Activated CD4-positive, alpha-beta T cell treated with anti-CD3 and anti-CD28 coated beads, Interleukin-2, amount 10 ng/mL, durations not matched to agents 7 days and 5 days (primary cell): ENCODE measurements at places on chromosomes 11 and 22. TPM values are rescaled to one million over a fixed set of nuclear protein-coding genes. Genes with fewer than 3 reads are reported as not detected.

The TEX12 gene
- total RNA-seq: 0.35 TPM

The GVQW3 gene
- total RNA-seq: 5.5 TPM

GRCh38 chr11:113048820-113049768 is 87.9 kb downstream of the NCAM1 start:
- no peak for DNase-seq

GRCh38 chr11:94028436-94028835 is 7.3 kb downstream of the HEPHL1 start:
- DNase-seq: no peak

GRCh38 chr11:69425895-69426544 is 55.4 kb upstream of the LINC01488 start:
- DNase-seq: no peak

DNA sequence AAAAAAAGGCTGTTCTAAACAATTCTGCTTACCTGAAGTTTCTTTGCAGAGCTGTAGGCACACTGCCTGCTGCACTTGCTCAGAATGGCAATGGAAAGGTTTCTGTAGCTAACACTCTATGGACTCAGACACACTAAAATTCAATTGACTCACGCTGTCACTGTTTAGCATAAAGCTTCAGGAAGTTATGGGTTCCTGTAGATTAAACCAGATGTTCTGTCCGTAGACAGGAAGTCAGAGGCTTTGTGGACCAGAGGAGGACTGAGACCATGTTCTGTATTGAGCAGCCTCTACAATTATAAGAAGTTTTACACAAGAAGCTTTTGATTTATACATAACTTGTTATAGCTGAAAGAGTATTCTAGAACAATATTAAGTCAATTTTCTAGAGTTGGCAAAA is 70.4 kb downstream of the GLYATL1 start:
- no peak for DNase-seq

GRCh38 chr11:79013509-79013908 is 427.3 kb downstream of the TENM4 start:
- no peak for DNase-seq

DNA sequence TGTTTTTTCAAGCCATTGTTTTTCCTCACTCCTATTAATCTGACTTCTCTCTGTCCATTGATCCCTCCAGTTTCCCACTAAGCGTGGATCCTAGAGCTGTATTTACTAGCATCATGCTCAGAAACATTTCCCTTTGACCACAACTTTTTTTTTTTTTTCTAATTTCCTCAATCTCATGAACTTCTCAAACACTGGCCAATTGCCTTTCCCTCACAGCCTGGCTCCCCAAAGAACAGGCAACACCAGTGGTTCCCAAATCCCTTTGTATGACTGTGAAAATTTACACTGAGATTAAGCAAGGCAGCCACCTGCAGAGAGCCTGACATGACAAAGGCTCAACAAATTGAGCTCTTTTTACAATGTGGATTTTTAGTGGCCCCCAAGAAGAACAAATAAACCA is 1.4 kb upstream of the TPP1 start:
- DNase-seq: no peak

GRCh38 chr11:73114835-73115220 is 27.3 kb downstream of the FCHSD2 start:
- DNase-seq: no peak

- no peak for DNase-seq
Measured at GRCh38 chr11:132848336-132848735, 684.0 kb downstream of the OPCML start.
